CMK (cell line): ENCODE measurements at places on chromosomes 5 and 9.
A peak's percentile ranks its signal among the peaks of the same experiment; 100 is the strongest.

DNA sequence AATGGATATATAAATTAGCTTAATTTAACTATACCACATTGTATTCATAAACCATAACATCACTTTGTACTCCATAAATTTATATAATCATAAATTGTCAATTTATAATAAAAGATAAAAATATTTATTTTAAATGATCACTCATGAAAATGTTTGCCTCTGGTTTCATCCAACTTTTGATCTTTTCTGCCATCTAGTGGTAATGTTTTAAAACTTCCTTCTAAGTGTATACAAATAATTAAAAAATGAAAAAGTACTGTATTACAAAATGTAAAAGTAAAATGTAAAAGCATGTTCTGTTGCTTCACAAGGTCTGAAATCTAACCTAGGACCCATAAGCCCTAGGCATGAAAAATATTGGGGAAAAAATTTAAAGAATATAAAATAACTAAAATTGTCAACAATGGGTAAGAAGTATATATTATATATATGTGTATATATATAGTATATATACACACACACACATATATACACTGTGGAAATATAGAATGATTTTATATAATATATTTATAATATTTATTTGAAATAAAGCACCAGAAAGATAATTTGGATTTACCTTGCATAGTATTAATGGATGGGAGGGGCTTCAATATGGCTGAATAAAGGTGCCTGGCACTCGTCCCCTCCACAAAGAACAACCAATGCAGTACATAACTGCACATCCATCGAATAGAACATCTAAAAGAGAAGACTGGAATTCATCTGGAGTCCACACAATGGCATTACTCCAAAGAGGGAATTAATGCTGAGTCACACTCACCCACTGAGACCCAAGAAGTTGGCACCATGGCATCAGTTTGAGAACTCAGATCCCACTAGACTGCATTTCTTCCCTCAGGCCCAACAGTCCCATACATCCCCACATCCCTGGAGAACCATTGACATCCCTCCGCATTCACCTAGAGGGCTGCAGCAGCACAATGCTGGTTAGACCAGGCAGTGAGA, 32.5 kb downstream of the ANXA1 start:
- no peak for DNase-seq

DNA sequence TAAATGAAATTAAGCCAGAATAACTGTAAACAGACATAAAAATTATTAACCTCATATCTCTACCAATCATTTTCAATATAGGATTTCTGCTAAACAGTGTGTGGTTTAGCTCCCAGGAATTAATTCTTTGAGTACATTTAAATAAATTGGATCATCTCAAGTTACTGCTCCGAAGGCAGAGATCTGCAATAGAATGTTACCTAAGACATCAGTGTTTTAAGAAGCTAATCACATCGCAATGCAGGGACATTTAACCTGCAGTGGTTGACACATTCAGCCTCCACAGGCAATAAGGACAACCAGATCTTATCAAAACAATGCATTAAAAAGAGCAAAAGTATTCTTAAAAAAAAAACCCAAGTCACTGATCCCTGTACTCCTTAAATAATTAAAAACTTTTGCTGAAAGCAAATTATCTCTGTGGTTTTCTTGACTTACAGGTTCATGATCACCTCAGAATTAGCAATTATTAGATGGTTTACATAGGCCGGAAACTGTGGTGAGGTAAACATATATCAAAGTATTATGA, 45.7 kb downstream of the PRDM6 start:
- DNase-seq = no peak

DNA sequence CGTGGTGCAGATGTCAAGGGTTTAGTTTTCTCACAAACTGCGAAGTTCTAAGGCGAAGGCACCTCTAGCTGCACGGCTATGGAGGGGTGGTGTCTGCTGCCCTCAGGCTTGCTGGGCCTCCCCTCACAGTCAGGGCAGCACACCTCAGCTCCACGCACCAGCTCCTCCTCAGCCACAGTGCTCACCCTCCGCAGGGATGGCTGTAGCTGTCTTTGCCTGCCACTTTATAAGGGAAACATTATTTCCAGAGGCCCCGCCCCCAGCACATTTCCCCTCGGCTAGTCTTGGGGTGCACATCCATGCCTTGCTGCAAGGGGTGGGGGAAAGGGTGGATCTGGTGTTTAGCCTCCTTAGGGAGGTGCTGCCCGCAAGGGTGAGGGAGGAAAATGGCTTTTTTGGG, 154.6 kb downstream of the TRIO start:
- DNase-seq = no peak

DNA sequence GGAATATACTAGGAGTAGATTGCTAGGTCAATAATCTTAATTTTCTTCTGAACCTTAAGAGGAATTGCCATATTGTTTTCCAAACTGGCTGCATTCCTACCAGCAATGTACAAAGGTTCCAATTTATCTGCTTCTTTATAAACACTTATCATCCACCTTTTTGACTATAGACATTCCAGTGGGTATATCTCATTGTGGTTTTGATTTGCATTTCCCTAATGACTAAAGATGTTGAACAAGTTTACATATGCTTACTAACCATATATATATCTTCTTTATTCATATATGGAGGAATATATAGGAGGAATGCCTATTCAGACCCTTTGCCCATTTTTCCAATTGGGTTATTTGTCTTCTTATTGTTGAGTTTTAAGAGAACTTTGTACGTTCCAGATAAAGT, 7.6 kb downstream of the DNAJC18 start:
- no peak for DNase-seq

- no peak for DNase-seq
These were observed 73.0 kb downstream of the C9orf85 start for GRCh38 chr9:71984403-71984802.

- no peak for DNase-seq
These were observed 977 bp downstream of the MGAT4B start for GRCh38 chr5:179805529-179806249.

DNA sequence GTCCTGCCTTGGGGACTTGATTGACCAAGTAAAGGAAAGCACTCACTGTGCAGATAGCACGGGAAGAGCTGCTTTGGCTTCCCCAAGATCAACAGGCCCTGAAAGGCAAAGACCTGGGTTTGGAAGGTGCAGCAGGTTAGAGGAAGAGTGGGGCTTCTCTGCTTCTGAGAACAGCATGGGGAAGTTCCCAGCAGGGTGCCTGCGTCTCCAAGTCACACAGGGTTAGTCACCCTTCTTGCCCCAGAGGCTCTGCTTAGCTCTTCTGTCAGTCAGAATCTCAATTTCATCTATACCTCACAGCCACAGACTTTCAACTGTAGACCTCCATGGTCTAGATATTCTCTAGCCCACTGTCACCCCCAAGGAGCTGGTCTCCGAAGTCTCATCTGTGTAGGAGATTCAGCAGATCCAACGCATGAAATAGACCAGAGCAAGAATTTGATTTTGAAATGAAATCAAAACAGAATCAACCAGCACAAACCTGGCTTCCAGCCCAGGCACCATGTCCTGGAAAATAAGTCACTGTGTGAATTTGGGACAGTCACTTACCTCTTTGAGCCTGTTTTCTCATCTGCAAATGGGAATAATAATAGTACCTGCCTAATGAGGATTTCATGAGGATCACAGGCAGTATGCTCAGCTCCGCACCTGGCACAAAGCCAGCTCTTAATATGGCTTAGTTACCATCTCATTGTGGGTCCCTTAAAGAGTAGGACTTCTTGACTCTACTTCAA, 64.0 kb downstream of the SFXN1 start:
- no peak for DNase-seq

DNA sequence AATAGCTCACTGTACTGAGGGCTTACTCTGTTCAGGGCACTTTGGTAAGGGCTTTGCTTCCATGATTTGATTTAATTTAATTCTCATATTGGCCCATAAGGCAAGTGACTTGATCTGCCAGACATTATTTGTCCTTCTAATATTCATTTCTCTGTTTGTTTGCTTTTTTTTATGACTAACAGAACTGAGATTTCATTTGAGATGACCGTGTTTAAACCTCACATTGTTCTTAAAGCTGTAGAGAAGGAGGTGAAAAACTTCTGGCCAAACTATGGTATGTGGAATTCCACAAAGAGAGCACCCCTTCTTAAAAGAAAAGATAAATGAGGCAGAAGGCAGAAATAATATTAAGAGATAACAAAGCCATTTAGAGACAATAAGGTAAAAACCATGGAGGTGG, 775.6 kb upstream of the ACO1 start:
- DNase-seq = no peak

DNA sequence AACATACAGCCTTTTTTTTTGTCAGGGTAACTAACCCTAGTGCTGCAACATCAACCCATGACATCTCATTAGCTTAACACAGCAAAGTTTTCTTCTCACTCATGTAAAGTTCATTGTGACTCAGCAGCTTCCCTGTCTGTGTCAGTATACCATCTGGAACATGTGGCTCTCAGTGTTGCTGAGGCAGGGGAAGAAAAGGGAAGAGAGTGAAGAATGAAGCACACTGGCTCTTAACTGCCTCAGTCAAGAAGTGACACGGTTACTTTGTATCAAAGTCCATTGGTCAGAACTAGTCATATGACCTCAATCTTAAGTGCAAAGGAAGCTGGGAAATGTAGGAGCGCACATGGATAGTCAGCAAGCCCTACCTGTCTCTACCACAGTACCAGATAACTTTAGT, 185.0 kb upstream of the ELL2 start:
- DNase-seq = peak; percentile 32

DNA sequence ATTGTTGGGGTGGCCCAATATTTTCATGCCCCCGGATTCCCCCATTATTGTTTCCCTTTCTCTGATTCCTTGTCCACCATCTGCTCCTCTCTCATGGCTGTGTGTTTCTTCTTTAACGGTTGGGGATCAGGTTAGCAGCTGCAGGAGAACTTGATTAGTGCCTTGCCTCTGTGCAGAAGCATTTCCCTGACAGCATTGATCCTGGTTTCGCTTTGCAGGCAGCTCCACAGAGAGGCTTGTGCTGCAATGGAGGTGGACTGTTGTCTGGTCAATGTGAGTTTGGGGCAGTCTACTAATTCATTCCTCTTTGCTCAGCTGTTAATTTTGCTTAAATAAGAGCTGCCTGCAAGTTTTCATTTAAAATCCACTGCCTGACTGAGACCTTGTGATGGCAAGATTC, 32.5 kb upstream of the SSBP2 start:
- DNase-seq = no peak
